AG08396 (cell line): ENCODE measurements at places on chromosomes 4 and X.

- peak; percentile 22 for DNase-seq
These were observed 67.2 kb upstream of the BRWD3 start for GRCh38 chrX:80876877-80877276.

DNA sequence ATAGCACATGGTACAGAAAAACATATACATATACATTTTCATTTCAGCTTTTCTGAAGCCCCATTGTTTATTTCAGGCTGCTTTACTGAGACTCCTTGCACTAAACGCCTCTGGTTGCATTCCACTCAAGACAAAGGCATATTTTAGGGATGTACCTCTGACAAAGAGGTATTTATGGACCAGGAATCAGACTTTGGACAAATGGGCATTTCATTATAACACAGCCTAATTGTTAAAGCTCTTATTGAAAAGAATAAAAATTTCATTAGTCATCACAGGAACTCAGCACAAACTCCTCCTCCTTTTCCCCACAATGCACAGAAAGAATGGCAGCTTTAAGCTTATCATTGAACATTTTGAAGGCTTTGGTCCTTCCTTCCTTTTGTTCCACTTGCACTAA, 62.9 kb upstream of the UGT8 start:
- no peak for DNase-seq

DNA sequence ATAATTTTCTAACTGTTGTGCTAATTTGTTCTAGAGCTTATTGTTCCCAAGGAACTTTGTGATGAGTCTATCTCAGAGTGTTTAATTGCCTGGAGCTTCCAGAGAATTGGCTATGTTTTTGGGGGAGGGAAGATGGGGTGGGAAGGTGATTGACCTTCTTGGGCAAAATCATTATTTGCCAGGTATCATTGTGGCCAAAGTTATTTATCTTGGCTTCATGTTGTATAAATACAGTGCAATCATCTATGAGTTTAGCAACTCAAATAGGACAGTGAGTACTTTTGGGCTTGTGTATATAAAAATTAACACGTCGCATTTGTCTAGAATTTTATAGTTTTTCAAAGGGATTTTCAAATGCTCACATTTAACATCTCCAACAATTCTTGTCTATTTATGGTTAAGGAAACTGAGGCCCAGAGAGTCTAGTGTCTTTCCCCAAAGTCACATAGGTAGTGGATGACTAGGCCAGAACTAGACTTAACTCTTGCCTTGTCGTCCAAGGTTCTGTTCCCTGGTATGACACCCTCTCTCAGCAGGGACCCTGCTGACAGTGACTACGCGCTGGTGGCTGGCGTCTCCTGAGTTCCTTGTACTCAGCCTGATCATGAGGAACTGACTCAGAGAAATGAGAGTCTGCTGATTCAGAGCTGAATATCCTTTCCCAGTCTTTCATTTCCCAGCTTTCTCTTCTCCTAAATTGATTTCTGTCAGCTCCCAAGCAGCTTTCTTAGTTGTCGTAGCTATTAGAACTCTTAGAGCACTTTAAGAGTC, 27.7 kb downstream of the FNIP2 start:
- DNase-seq = no peak

GRCh38 chr4:28351102-28351501, 1490.5 kb downstream of the STIM2 start:
- DNase-seq = no peak

GRCh38 chr4:3829956-3830773, 64.0 kb downstream of the ADRA2C start:
- no peak for DNase-seq

- DNase-seq = no peak
These were observed 122.3 kb downstream of the VCX3B start for GRCh38 chrX:8586953-8587352.

- peak; percentile 48 for DNase-seq
These were observed 320.4 kb upstream of the SLC7A11 start for GRCh38 chr4:138562544-138562991.

DNA sequence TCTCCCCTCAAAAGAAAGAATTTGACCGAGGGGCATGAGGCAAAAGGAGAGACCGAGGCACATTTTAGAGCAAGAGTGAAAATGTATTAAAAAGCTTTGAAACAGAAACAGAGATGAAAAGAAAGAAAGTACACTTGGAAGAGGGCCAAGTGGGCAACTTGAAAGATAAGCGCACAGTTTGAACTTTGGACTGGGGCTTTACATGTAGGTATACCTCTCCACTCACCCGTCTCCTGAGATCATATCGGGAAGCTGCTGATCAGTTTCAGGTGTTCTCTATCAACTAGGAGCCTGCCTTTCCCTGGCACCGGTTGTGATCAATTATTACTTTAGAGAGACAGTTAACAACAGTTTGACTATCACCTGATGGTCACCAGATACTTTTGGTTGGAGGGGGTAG, 2666.5 kb downstream of the ARAP2 start:
- no peak for DNase-seq

DNA sequence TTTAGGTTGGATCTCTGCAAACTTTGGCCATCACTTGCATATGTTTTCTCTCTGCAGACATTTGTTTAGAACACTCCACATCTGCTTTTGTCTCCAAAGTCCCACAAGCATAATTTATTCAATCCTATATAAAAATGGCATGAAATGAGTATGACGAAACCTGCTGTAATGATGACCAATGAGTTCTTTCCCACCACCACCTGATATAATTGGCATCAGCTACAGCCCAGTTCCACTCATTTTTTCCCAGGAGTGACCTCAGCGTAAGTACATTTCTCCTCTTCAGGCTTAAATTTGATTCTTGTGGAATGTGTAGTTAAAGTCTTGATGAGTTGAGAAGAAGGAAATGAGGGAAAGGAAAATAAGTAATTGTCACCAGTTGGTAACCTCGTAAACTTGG, 205.1 kb downstream of the AWAT2 start:
- no peak for DNase-seq

- DNase-seq = peak; percentile 49
These were observed at the start of gene GPRASP2 for GRCh38 chrX:102712216-102712966. Gene GPRASP2, plus strand, starts transcription at chrX:102712448. Its CDS starts 2,422 bp downstream, at chrX:102714870.

DNA sequence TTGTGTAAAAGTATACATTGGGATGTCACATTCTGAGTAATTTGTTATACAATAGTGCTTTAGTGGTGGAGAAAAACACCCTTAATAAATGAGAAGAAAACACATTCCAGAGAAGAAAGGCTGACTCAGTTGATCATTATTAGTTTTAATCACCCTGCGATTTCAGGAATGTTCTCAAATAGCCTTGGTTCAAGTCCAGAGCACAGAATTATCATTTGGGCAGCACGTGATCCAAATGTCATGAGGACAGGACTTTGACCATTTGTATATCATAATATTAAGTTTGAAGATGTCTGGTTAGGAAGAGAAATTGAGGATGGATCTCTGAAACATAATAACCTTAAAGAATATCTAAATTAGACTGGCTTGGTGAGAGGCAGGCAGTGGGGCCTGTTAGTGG, 1434.3 kb upstream of the TENM3 start:
- no peak for DNase-seq

DNA sequence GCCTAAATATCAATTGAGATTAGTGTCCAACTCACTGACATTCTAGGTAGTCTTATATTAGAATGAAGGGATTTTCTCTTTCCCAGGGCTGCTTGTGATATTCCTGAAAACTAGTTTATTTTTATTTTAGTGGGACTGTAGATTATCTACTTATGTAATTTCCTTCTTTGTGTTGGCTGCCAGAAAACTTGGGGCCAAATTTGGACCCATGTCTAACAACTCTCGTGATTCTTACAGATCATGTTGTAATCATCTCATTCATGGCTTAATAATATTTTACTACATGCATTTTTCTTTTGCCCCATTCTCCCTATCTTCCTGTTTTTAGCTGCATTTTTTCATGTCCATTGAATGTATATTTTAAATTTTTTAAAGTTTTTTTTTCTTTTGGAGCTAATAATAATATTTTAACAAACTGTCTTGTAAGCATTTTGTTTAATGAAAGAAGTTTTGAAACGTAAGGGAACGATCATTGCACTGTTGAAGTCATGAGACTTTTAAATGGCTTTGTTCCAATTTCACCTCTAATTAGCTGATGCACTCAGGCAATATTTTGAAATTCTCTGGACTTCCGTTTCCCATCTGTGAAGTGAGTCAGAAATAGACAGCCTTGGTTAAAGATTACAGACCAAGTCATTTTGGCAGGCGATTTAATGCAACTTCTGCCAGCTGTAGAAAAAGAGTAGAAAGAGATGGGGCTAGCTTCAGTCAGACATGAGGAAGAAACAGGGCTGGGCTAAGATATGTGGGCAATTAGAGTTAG, 14.3 kb upstream of the TDO2 start:
- DNase-seq = peak; percentile 36

- peak; percentile 42 for DNase-seq
These were observed 16.2 kb downstream of the BOD1L1 start for GRCh38 chr4:13611283-13611842.

GRCh38 chr4:3268395-3269104, 19.6 kb downstream of the MSANTD1 start:
- no peak for DNase-seq

DNA sequence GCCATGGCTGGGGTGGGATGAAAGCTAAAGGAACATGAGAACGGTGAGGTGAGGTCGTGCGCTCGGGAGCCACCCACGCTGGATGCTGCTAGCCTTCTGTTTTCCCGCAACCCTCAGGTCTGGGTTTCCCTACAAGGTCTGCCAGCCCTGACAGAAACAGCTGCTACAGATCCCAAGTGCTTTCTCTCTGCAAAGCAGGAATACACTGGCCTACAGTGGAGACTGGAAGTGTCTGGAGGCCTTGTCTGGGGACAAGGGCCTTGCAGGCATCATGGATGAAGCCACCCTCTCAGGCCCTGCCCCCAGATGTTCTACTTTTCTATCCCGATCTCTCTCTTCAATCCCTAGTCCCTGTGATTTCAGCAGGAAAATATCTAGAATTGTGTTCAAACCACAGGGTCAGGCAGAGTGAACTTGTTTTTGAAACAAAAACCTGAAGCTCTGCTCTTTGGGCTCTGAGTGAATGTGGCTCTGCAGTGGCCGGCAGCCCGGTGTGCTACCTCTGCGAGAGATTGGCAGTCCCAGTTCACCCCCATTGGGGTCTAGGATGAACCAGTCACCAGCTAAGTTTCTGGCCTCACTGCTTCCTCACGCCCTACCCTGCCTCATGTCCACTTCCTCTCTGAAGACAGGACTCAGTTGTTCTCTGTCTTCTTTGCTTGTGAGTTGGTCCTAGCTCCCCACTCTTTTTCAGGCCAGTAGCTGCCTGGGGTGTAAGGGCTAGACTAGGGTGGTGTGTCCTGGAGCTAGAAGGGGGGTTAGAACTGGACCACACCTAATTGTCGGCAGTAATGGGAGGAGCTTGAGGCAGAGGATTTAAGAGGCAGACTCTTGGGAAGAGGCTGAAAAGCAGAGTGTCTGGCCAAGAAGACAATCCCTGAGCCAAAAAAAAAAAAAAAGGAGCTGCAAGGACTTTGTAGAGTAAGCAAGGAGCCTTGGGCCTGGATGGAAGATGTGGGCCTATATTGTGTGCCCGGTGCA, 89.6 kb downstream of the RTL5 start:
- DNase-seq = no peak

GRCh38 chrX:29297171-29297800, 710.0 kb downstream of the IL1RAPL1 start:
- no peak for DNase-seq

GRCh38 chr4:128349921-128350320, 62.3 kb upstream of the PGRMC2 start:
- peak; percentile 22 for DNase-seq

GRCh38 chr4:41369680-41370079, 113.0 kb downstream of the UCHL1 start:
- DNase-seq = no peak

DNA sequence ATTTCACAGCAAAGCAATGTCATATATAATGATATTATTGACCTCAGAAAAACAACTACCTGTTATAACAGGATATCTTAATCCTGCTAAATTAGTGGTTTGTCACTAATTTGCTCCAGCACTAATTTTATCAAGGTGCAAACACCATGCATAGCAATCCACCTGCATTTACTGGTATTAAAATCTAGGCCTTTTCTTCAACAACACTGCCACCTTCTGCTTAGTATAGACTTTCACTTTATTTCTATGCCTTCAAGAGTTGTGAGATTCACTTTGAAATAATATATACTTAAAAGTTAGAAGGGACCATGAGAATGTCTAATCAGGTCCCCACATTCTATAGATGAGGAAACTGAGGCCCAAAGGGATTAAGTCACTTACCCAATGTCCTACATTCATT, 82.1 kb upstream of the IQCM start:
- no peak for DNase-seq

GRCh38 chrX:20463296-20464075, 196.8 kb upstream of the RPS6KA3 start:
- no peak for DNase-seq

DNA sequence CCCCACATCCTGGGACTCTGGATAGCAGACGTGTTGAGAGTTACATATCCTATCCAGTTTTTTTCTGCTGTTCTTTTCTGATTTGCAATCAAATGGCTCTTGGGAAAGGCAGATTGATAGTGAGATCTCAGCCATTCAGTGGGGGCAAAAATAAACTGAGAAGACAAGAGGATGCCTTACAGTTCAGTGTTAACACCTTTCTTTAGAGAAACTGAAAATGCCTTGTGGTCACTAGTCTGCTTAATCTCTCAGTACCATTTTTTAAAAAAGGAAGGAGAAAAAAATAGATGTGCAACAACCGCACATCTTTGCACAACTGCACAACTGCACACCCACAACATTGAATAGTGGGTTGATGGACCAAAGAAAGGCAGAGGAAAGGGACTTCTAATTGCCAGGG, 109.3 kb downstream of the ARHGEF9 start:
- no peak for DNase-seq

DNA sequence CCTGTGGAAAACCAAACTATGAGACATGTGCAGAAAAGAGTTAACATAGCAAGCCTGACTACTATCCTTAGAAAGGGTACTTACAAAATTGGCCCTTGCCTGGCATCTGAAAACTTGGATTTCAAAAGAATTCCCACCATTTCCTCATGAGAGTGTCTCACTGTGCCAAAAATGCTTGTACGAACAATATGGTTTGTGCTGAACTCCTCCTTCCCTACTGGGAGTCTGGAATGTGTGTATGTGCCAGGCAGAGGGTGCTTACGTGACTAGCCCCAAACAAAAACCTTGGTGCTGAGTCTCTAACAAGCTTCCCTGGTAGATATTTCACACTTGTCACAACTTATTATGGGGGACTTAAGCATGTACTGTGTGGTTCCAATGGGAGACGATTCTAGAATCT, 81.7 kb upstream of the GIMD1 start:
- DNase-seq = no peak

DNA sequence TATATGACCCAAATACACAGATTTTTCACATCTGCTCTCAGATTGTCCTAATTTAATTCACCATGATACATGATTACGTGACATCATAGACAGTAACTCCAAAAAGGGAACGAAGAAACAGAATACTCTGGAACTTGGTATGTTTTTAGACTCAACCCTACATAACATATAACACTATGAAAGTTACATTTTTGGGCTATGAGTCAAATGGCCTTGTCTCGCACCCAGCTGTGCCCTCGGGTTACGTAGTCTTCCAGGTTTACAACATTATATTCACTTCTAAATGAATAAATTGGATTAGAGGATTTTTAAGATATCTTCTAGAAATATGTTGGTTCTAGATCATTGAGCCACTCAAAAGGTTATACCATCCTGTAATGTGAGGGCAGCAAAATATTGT, 2089.6 kb upstream of the TENM3 start:
- no peak for DNase-seq

GRCh38 chr4:174490451-174490961, 31.8 kb downstream of the HPGD start:
- no peak for DNase-seq
